ENCODE measurements at places on chromosomes 4 and X.

DNA sequence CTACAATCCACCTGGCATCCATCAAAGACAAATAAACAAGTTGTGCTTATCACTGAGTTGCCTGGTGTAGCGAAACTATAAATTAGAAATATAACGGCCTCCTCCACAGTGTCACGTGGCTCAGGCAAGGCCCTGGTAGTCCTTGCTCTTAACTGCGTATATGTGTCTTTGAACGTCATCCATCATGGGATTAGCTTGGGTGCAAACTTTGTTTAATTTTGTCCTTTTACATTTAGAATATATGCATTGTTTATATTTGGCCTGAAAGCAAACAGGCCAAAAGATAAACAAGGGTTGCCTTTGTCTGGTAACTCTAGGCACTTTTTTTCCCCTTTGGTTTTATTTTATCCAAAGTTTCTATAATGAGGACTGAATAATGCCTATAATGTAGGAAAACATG, 184.9 kb downstream of the KIT start:
- DNase-seq = no peak

- DNase-seq = no peak
Measured at GRCh38 chr4:6368601-6369000, 99.0 kb downstream of the WFS1 start.

DNA sequence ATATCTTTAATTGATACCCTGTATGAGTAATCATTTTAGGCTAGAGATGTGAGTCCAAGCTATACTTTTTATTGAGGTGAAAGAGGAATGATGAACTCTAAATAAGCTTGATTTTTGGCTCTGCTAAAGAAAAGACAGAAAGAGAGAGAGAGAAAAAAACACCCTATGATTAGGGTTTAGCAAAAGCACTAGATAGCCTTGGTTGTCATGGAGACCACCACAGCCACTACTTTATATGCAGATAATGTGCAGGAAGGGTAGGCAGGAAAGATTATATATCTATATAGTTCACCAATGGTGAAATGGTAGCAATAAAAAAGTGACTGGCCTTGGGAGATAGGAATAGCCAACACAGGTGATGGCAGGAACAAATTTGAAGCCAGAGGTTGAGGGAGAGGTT, 69.9 kb upstream of the CAMK2D start:
- DNase-seq = no peak

DNA sequence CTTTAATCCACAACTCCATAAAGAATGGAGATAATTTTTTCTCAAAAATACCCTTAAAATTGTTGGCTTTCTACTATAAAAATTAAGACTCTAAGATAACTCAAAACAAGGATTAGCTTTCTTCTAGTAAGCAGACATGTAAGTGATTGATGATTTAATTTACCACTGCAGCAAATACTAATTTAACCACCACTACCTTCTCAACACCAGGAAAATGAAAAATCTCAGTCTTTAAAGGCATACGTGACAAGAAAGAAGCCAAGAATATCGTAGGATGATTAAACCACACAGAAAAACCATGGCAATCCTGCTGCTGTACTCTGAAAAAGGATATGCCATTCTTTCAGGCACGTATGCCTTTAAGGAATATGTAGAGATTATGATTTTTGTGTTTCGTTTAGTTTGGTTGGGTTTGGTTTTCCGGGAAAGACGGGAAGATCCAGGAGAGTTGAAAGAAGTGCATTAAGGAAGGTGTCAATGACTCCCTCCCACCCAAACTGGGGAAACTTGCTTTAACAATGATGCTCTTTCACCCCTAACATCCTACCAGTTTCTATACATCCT, 881 bp downstream of the LRCH2 start:
- DNase-seq = no peak

- DNase-seq = no peak
Measured at GRCh38 chrX:129461801-129462456, 61.4 kb downstream of the SMARCA1 start.

DNA sequence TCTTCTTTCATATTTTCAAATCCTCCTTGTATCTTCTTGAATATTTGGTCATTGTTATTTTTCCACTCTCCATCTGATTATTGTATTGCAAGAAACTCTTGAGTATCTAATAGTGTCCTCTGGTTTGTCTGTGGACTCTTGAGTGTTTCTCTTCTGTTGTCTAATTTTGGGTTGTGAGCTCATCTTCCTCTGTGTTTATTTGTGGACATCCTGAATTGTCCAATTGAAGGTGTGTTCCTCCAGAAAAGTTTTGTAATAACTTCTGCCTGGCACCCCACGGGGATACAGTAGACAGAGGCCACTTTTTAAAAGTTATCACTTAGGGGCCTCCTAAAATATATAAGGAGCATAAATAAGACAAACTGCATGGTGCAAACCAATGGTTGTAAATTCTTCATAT, 3.1 kb upstream of the CC2D2A start:
- no peak for DNase-seq

Data from activated effector memory CD4-positive, alpha-beta T cell treated with anti-CD3 and anti-CD28 coated beads, Interleukin-2, amount 50 U/mL, for 16 hours (primary cell).